ENCODE measurements at places on chromosomes 2 and 18.

DNA sequence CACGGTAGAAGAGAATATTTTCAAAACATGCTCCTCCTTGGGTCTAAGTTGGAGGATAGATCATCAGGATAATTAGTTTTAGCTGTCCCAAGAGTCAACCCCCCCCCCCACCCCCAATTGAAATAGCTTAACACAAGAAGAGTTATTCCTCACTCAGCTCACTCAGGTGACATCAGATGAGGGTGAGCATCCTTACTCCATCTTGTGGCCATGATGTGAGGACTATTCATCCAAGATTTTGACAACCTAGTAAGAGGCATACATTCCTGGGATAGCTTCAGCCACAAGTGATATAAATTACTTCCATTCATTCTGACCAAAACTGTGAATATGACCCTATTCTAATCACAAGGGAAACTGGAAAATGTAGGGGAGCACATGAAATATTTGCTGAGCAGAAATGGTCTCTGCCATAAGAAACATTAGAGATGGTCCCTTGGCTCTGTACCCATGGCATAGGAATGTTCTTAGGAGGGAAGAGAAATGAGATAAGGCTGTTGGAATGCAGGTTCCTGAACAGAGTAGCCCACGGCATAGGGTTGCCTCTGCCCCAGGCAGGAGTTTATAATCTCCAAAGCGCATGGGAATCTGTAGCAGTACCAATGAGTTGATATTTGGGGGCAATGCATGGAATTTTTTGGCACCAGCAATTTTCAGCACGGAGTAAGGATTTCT lies 257.2 kb downstream of the CYRIA start:
- H3K27ac ChIP-seq: no peak overlapping the region
- H3K4me1 ChIP-seq: no peaks in the 10 kb centered on the region
- H3K27me3 ChIP-seq: peaks cover 6% of the 10 kb centered on the region
- no peaks in the 10 kb centered on the region for H3K36me3 ChIP-seq
- ATAC-seq: no peak

DNA sequence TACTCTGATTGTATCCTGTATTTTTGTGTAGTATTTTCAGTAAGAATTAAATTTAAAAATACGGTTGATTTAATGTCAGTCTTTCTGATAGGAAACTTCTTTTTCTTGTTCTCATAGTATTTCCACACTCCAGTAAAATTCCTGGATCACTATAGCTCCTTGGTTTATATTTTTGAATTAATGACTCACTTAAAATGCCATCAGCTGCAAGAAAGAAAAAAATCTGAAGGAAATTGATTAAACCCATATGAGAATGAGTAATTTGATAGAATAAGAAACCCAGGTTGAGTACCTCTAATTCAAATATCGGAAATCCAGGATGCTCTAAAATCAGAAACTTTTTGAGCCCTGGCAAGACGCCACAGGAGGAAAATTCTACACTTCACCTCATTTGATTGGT lies 186.8 kb upstream of the RND3 start:
- no peaks in the 10 kb centered on the region for H3K36me3 ChIP-seq
- H3K27me3 ChIP-seq: no peaks in the 10 kb centered on the region
- H3K4me3 ChIP-seq: no peak overlapping the region
- ATAC-seq: no peak
- H3K27ac ChIP-seq: no peak overlapping the region

GRCh38 chr2:43718530-43719124 lies 42.4 kb upstream of the C1GALT1C1L start:
- peaks cover 15% of the 10 kb centered on the region for H3K27me3 ChIP-seq
- H3K4me3 ChIP-seq: no peak overlapping the region
- H3K36me3 ChIP-seq: no peaks in the 10 kb centered on the region
- H3K27ac ChIP-seq: no peak overlapping the region
- no peak for ATAC-seq

GRCh38 chr18:59892123-59892522 lies 7.7 kb upstream of the PMAIP1 start:
- H3K4me3 ChIP-seq: no peak overlapping the region
- H3K27ac ChIP-seq: no peak overlapping the region
- H3K27me3 ChIP-seq: no peaks in the 10 kb centered on the region
- no peaks in the 10 kb centered on the region for H3K36me3 ChIP-seq
- no peaks in the 10 kb centered on the region for H3K4me1 ChIP-seq

DNA sequence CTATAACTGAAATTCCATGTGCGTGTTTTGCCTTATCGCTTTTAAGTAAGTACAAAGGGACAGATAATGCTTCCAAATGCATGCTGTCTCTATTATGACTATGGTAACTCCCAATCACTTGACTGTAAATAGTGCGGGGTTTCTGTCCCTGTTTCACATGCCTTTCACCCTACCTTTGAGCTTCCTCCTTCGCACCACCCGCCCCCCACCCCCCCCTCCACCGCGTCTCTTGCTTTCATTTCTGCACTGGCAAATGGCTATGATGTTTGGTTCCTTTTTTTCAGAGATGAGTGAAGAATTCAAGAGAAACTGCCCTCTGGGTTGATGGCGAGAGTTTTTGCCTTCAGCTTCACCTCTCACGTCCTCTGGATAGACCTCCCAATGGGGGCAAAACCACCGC lies 25.0 kb upstream of the SPP2 start:
- peak overlapping the region; percentile 71 for H3K4me3 ChIP-seq
- peak; percentile 70 for ATAC-seq
- no peaks in the 10 kb centered on the region for H3K27me3 ChIP-seq
- peaks cover 22% of the 10 kb centered on the region for H3K4me1 ChIP-seq
- H3K36me3 ChIP-seq: no peaks in the 10 kb centered on the region
- H3K27ac ChIP-seq: no peak overlapping the region

GRCh38 chr2:211085056-211085680 lies 528.8 kb downstream of the CPS1 start:
- no peaks in the 10 kb centered on the region for H3K27me3 ChIP-seq
- ATAC-seq: no peak
- H3K4me3 ChIP-seq: no peak overlapping the region
- H3K27ac ChIP-seq: no peak overlapping the region

GRCh38 chr2:68412127-68412819 lies 47.2 kb downstream of the PLEK start:
- no peaks in the 10 kb centered on the region for H3K4me1 ChIP-seq
- no peaks in the 10 kb centered on the region for H3K36me3 ChIP-seq
- H3K27ac ChIP-seq: no peak overlapping the region
- no peak for ATAC-seq
- no peak overlapping the region for H3K4me3 ChIP-seq
- no peaks in the 10 kb centered on the region for H3K27me3 ChIP-seq

- H3K36me3 ChIP-seq: no peaks in the 10 kb centered on the region
- H3K4me3 ChIP-seq: peak overlapping the region; percentile 8
- H3K27me3 ChIP-seq: peaks cover 15% of the 10 kb centered on the region
- H3K4me1 ChIP-seq: peaks cover 9% of the 10 kb centered on the region
- no peak overlapping the region for H3K27ac ChIP-seq
Measured at GRCh38 chr2:11071211-11071610, 84.1 kb upstream of the SLC66A3 start.

DNA sequence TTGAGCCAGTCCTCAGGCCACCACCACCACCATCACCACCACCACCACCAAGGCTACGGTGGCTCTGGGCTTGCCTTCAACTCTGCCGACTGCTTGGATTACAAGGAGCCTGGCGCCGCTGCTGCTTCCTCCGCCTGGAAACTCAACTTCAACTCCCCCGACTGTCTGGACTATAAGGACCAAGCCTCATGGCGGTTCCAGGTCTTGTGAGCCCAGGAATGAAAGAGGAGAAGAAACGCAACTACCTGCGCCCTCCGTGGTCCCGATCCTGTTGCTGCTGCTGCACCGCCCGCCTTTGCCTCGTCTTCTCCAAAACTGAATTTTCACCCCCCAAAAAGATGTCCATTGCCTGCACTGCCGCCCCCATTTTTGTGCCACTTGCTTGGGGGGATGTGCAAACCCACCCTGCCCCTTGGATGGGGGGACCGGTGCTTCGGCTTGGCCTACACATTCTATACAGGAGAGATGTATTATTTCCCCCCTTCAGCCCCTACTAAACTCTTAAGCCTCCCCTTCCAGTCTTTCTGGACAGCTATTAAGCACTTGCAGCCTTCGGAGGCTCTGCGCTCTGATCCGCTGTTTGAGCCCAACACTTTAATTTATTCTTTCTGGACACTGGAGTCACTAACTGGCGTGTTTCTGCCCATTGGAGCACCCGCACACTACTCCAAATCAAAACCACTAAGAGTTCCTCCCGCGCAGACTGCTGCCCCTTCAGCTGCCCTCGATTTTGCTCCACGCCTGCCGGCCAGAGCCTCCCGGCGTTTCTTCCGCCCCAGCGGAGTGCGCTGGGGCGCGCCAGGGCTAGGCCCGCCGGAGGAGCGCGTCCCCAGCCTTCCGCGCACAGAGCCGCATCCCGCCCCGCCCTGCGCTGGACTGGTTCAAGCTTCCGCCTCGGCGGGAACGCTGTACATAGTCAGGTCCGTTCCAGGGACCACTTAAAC lies 5.7 kb downstream of the OTX1 start:
- peaks cover 5% of the 10 kb centered on the region for H3K36me3 ChIP-seq
- no peak for ATAC-seq
- peaks cover 70% of the 10 kb centered on the region for H3K27me3 ChIP-seq
- no peak overlapping the region for H3K27ac ChIP-seq
- H3K4me1 ChIP-seq: peaks cover 19% of the 10 kb centered on the region

Data from activated T-helper 17 cell treated with anti-CD3 and anti-CD28 coated beads, Interleukin-2, amount 50 U/mL, for 72 hours (primary cell).